WERI-Rb-1 (cell line): ENCODE measurements at places on chromosomes 11 and 22.

- peak; percentile 79 for DNase-seq
Measured at GRCh38 chr11:1387961-1388762, 1.6 kb upstream of the BRSK2 start.

DNA sequence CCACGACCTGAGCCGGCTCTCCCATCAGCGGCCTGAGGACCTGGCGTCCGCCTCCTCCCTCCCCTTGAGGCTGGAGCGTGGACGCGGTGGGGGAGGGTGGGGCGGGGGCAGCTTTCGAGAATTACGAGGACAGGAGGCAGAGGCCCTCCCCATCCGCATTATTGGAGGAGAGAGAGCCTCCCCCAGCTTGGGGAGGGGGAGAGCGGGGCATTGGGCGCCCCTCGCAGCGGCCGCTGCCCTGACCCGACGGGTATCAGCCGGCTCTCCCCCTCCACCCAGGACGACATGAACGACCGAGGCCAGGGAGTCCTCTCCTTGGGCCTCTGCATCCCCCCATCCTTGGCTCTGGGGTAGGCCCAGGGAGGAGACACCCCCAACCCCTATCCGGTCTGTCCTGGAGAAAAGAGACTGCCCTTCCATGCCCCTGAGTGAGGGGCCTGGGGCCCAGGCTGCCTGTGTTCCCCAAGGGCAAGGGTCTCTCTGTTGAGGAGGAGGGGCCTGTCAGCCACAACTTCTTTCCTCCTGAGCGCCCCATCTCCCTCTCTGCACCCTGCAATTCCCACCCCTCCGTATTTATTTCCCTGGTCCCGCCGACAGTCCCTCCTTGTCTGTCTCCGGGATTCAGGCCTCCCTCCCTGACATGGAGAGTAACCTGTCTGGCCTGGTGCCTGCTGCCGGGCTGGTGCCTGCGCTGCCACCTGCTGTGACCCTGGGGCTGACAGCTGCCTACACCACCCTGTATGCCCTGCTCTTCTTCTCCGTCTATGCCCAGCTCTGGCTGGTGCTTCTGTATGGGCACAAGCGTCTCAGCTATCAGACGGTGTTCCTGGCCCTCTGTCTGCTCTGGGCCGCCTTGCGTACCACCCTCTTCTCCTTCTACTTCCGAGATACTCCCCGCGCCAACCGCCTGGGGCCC is 495 bp downstream of the GPR137 start:
- DNase-seq, result peak; percentile 39

- DNase-seq, result no peak
Measured at GRCh38 chr11:4092026-4092425, 2.6 kb upstream of the RRM1 start.

- DNase-seq, result no peak
Measured at GRCh38 chr22:29151316-29151715, 54.4 kb upstream of the EMID1 start.

DNA sequence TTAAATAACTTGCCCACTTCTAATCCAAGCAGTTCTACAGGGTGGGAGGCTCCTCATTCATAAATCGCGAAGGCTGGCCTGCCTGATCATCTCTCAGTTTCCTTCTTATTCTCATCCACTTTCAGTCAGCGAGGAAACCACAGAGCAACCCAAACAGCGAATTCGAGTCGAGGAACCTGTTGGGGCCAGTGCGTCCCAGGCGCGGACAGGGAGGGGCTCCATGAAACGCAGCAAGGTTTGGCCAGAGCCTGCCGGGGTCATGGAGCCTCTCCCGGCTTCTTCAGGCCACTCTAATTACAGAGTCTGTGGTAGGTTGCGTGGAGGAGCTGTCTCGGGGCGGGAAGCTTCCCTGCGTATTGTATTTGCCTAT is 741 bp upstream of the NAV2 start:
- DNase-seq, result no peak

DNA sequence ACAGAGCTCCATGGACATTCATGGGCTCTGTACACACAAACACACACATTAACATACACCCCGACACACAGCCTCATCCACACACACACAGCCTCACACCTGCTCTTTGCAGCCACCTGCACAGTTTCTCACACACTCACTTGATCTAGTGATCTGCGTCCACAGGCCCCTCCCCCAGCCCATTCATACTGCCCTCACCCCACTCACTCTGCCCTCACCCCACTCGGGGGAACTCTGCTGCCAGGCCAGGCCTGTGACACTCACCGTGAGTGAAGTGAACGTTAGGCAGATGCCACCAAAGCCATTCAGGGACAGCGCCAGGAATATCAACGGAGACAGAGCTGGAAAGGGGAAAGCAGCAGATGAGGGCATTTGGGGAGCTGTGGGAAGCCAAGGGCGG is 15.0 kb downstream of the SLC43A1 start:
- DNase-seq, result no peak

DNA sequence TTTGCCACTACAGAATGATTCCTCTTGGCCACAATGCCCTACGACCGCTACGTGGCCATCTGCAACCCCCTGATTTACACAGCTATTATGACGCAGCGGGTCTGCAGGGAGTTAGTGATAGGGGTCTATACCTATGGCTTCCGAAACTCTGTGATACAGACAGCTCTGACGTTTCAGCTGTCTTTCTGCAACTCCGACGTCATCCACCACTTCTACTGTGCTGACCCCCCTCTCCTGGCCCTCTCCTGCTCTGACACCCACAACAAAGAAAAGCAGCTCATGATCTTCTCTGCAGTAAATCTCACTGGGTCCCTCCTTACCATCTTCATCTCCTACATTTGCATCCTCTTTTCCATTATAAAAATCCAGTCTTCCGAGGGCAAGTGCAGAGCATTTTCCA is 52.3 kb upstream of the OR5P2 start:
- no peak for DNase-seq

DNA sequence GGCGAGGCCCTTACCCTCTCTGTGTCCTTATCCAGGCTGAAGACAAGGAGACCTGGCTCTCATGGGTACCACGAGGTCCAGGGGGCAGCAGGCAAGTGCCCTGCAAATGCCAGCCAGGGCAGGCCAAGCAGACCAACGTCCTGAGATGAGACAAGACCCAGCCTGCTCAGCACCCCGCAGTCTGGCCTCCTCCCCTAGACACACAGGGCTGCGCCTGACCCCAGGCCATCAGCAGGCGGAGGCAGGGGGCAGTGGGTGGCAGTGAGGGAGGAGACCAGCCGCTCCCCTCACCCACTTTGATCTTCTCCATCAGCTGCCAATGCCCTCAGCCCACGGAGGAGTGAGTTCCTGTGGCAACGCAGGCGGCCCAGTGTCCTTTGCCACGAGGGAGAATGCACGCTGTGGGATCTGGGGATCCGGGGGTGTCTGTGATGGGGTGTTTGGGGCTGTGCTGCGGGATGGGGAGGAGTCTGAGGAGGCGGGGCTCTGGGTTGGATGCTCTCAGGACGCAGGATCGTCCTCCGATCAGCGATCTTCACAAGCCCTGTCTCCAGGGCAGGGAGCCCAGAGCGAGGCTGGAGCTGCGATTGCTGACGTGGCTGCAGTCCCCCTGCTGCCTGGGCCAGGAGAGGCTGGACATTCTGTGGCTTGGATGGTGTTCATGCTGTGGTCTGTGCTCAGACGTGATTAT is 30.5 kb upstream of the PPARA start:
- DNase-seq, result no peak

- no peak for DNase-seq
Measured at GRCh38 chr11:16981651-16982194, 32.5 kb downstream of the PLEKHA7 start.

DNA sequence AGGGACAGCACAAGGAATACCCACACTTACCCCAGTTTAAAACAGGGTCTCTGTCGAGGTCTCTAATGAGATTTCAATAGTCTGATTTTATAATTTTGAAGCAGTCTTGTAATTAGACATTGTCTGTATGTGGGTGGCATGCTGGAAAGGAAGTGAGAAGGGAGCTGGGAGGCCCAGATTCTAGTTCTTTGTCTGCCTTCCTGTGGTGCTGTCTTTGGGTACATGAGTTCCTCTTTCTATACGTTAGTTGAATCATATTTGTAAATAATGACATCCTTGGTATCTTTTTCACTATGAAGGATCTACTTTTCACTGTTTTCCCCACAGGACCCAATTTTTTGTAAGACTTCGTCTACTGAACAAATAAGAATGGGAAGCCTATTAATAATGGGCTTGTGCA is 42.0 kb upstream of the TENM4 start:
- no peak for DNase-seq

DNA sequence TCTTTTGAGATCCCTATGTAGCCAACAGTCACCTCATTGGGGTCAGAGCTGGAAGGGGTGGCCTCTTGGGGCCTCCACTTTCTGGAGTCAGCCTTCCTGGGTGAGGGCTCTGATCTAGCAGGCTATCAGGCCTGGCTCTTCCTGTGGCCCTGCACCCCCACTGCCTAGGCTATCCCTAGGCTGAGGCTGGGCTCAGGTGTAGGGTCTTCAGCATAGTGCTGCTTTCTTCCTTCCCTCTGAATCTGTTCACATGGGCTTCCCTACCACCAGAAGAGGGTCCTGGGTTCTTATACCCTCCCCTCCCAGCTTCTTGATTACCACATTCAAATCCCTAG is 456 bp upstream of the SPI1 start:
- DNase-seq, result no peak

DNA sequence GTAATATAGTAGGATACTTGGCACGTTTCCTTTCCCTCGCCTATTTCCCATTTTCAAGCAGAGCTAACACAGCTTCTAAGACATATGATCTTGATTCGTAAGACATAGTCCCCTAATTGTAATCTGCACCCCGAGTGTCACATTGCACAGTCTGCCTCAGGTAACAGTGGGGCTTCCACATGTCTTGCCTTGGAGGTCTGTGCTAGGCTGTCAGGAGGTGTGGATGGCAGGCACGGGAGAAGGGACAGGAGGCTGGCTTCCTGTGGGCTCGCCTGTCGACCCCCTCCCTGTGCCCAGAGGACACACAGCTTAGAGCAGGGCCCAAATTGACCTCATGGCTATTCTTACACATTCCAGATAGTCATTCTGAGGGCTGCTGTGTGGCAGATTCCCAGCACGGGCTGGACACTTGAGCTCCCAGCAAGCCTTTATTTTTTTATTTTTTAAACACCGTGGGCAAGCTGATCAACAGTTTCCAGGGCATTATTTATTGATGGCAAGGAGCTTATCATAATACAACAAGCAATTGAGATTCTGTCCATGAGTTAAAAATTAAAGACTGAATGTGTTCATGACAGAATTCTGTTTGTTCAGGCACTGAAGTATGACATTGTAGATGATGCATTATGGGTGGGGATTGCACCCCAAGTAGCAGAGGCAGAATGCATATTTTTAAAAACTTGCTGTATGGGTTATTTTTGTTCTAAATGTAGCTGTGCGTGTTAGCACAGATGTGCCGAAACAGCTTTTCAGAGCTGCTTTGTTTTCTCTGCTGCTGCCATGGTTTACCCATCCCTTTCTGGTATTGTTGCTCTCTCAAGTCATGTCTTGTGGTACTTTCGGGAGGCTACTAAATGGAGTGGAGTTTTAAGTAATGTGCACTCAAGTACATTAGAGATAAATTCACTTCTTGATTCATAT is 113.0 kb downstream of the ATXN10 start:
- DNase-seq, result no peak

DNA sequence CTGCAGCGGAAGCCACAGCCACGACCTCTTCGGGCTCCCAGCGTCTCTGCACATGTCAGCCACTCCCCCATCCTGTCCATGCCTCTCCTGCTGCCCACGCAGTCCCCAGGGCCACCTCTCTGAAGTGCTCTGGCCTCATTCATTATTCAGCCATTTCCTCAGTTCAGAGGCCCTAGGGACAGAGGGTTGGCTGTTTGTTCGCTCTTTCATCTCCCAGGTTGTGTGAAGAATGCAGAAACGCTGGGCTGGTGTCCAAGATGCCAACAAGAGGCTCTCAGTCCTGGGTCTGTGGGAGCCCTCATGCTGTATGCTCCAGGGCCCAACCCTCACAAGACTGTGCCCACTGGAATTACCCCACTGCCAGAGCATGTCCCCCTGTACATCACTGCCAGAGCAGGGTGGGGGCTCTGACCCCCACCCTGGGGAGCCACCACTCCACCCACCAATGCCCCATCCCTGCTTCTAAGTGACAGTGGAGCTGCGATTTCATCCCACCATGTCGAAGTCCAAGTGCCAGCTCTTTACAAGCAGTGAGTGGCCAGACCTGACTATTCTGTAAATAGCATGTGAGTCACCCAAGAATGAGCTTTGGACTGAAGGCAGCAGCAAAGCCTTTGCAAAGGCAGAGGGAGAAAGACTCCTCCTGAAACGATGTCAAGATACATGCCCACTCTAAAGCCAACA is 209.6 kb downstream of the BUD13 start:
- DNase-seq, result no peak

DNA sequence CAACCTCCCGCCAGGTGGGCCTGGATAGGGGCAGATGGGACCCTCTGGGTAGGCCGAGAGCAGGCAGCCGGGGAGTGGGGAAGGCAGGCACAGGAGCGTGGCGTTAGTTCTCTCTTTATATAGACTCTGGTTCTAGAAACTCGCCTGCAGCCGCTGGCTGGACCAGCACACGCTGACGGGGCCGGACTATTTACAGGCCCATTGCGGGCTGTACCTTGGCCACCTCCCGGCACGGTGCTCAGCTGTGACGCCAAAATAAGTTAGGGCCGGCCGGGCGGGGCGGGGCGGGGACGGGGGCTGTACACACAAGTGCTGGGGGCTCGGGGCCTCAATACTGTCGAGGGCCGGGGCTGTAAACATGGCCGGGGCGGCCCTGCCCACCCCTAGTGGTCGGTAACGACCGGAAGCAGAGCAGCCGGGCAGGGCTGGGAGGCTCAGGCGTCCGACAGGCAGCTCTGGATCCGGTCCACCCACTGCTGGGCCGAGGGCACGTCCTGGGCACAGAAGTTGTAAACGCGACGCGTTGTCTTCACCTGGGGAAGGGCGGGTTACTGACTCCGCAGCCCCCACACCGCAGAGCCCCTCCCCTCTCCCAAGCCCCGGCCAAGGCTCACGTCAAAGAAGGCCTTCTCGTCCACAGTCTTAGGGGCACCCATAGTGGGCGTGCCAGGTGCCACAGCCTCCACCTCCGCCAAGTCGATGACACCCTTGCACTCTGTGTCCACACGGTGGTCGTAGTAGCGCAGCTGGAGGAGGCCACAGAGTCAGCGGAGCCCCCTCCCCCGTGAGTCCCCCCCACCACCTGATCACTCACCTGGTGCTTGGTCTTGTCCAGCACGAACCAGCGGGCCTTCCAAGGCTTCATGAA is 27.9 kb downstream of the SBF1 start:
- DNase-seq, result no peak

GRCh38 chr11:75325713-75326438 is 25.6 kb downstream of the ARRB1 start:
- no peak for DNase-seq
